ENCODE measurements at places on chromosomes 2 and 18. TPM values are rescaled to one million over a fixed set of nuclear protein-coding genes. Genes with fewer than 3 reads are reported as not detected.

ZDBF2 gene
- total RNA-seq: 7.0 TPM

USP34 gene
- total RNA-seq: 131 TPM

HRH4 gene
- under 0.01 TPM for total RNA-seq

SERPINB10 gene
- 0.20 TPM for total RNA-seq

MATN3 gene
- 0.73 TPM for total RNA-seq

ATP6V1C2 gene
- under 0.01 TPM for total RNA-seq

EGR4 gene
- total RNA-seq: not detected

LYG2 gene
- total RNA-seq: not detected

EPB41L3 gene
- 130 TPM for total RNA-seq

FABP1 gene
- total RNA-seq: not detected

LYPD6 gene
- total RNA-seq: under 0.01 TPM

AQP4 gene
- not detected for total RNA-seq

RTKN gene
- 9.6 TPM for total RNA-seq

DYSF gene
- total RNA-seq: 0.20 TPM

ICA1L gene
- 4.0 TPM for total RNA-seq

NEB gene
- 0.20 TPM for total RNA-seq

PRR30 gene
- not detected for total RNA-seq

ESPNL gene
- 0.39 TPM for total RNA-seq

ACSL3 gene
- total RNA-seq: 192 TPM

IL1RL1 gene
- total RNA-seq: under 0.01 TPM

CNTNAP5 gene
- not detected for total RNA-seq

ZAP70 gene
- not detected for total RNA-seq

CYTIP gene
- not detected for total RNA-seq

STAT4 gene
- total RNA-seq: 4.8 TPM

UGT1A6 gene
- not detected for total RNA-seq

DCDC2C gene
- not detected for total RNA-seq

DNAH7 gene
- 0.73 TPM for total RNA-seq

GALM gene
- total RNA-seq: 21.7 TPM

UCN gene
- 0.59 TPM for total RNA-seq

OST4 gene
- total RNA-seq: 193 TPM

ITGB6 gene
- under 0.01 TPM for total RNA-seq

FZD7 gene
- 7.0 TPM for total RNA-seq

IL36B gene
- not detected for total RNA-seq

SERPINB11 gene
- total RNA-seq: not detected

FHOD3 gene
- total RNA-seq: 1.1 TPM

WDFY1 gene
- total RNA-seq: 63.9 TPM

TAF4B gene
- 12.3 TPM for total RNA-seq

STK36 gene
- total RNA-seq: 24.0 TPM

ACVR1 gene
- 23.7 TPM for total RNA-seq

TCF7L1 gene
- 2.2 TPM for total RNA-seq

FBXO48 gene
- total RNA-seq: 0.37 TPM

TFPI gene
- total RNA-seq: 274 TPM

GPR45 gene
- not detected for total RNA-seq

SLC4A5 gene
- total RNA-seq: under 0.01 TPM

SAG gene
- not detected for total RNA-seq

CYP1B1 gene
- total RNA-seq: 145 TPM

ANKRD36C gene
- total RNA-seq: 35.6 TPM

TUBA4B gene
- not detected for total RNA-seq
